ENCODE measurements at places on chromosomes 3 and 15. TPM values are rescaled to one million over a fixed set of nuclear protein-coding genes. Genes with fewer than 3 reads are reported as not detected.

RPS27L gene
- 200 TPM for total RNA-seq

DNA sequence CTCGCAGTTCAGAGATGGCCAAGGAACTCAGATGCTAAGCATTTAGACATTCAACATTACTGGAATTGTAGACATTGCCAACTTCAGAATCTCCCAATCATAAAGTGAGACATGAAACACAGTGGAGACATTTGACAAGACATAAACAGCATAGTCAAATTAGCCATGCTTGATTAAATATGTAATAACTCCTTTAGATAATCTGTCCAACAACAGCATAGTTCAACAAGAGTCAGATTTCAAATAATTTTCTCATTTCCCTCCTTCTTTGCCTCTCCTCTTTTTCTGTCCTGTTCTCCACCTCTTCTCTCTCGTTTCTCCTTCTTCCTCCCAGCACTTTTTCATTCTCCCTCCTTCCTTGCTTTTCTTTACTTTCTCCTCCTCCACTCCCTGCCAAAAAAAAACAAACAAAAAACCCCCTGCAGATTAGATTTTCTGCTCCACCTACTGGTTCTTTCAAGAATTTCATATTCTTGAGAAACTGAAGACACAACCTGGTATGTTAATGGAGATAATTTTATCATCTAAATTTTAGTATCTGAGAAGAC lies 20.2 kb downstream of the CPOX start:
- H3K27me3 ChIP-seq = peaks cover 4% of the 10 kb centered on the region
- H3K36me3 ChIP-seq = peaks cover 11% of the 10 kb centered on the region

- H3K27me3 ChIP-seq = peaks cover 17% of the 10 kb centered on the region
- DNase-seq = no peak
- no peak overlapping the region for H3K27ac ChIP-seq
- H3K4me1 ChIP-seq = no peaks in the 10 kb centered on the region
- peaks cover 2% of the 10 kb centered on the region for H3K36me3 ChIP-seq
- no peak overlapping the region for H3K4me3 ChIP-seq
Measured at GRCh38 chr3:123296836-123297626, 95.3 kb downstream of the SEC22A start.

DNA sequence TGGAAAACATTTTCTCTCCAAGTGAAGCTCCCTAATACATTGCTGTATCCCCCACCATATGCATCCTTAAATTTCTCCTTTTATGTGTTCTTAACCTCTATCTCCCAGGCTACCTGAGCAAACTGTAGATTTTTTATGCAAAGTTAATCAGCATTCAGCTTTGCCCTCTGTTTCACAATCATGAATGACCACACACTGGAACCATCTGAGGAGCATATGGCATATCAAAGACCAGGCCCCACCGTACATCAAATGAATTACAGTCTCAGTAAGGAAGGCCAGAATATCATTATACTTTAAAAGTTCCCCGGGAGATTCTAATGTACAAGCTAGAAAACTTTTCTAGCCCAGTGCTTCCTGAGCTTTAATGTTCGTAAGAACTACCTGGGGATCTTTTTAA lies 115.5 kb upstream of the NECTIN3 start:
- H3K36me3 ChIP-seq = no peaks in the 10 kb centered on the region
- DNase-seq = no peak
- H3K27ac ChIP-seq = peak overlapping the region; percentile 81
- no peak overlapping the region for H3K4me3 ChIP-seq
- H3K4me1 ChIP-seq = peaks cover 44% of the 10 kb centered on the region
- no peaks in the 10 kb centered on the region for H3K27me3 ChIP-seq

GRCh38 chr15:49863431-49864224 lies 242.8 kb downstream of the DTWD1 start:
- no peak overlapping the region for H3K27ac ChIP-seq
- no peaks in the 10 kb centered on the region for H3K36me3 ChIP-seq
- no peak overlapping the region for H3K4me3 ChIP-seq
- H3K27me3 ChIP-seq = peaks cover 21% of the 10 kb centered on the region
